ENCODE measurements at places on chromosomes 1 and 21.

DNA sequence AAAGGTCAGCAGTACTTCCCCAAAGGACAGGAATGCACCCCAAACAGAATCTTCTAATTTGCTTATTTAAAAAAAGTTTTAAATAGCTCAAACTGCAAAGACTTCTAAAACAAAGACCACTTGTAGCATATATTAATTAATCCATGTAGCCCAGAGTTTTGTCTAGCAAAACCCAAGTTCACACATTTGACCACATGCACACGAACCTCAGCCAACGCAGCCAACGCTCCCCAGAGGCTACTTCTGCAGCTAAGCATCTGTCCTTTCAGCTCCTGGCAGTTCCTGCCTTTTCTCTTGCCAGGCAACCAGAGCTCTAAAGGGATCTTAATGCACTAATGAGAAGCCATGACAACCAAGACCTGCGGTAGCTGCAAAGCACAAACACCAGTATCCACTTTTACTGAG, 89.6 kb downstream of the RERE start:
- DNase-seq = no peak

DNA sequence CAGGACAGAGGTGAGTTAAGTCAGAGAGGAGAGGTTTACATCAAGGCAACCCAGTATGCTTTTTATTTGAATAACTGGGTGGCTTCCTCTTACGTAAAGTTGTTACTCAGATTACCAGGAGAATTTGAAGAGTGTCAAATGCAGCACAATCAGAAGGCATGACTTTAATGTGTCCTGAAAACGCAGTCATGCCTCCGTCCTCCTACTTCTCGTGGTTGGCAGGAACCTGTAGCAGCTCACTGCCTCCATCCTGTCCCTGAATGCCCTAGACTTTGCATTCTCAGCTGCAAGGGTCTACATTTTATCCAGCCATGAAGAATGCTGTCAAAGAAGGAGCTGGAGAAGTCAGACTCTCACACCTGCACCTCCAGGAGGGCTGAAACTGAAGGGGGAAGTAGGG, 66.7 kb downstream of the MIS18A start:
- no peak for DNase-seq

- no peak for DNase-seq
Measured at GRCh38 chr1:116455509-116455908, 82.5 kb downstream of the ATP1A1 start.

- DNase-seq = peak; percentile 96
Measured at GRCh38 chr1:202056644-202057334, 46.4 kb downstream of the ELF3 start.

DNA sequence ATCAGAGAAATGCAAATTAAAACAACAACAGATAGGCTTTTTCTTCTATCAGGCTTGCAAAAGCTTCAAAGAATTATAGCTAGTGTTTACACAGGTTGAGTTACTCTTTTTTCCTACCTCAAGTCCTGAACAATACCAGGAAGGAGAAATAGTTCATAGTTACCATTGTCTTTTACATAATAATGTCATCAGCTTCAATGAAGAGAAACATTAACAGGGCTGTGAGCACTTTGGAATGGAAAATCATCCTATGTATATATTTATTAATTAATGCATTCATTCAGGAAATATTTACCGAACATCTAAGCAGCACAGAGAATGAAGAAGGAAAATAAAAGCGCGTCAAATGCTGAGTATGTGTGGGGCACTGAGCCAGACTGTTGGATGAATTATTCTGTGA, 197.3 kb downstream of the ZBTB18 start:
- no peak for DNase-seq

- no peak for DNase-seq
Measured at GRCh38 chr1:186093437-186093836, 281.6 kb downstream of the TPR start.

- no peak for DNase-seq
Measured at GRCh38 chr1:163922743-163923201, 601.0 kb downstream of the NUF2 start.

DNA sequence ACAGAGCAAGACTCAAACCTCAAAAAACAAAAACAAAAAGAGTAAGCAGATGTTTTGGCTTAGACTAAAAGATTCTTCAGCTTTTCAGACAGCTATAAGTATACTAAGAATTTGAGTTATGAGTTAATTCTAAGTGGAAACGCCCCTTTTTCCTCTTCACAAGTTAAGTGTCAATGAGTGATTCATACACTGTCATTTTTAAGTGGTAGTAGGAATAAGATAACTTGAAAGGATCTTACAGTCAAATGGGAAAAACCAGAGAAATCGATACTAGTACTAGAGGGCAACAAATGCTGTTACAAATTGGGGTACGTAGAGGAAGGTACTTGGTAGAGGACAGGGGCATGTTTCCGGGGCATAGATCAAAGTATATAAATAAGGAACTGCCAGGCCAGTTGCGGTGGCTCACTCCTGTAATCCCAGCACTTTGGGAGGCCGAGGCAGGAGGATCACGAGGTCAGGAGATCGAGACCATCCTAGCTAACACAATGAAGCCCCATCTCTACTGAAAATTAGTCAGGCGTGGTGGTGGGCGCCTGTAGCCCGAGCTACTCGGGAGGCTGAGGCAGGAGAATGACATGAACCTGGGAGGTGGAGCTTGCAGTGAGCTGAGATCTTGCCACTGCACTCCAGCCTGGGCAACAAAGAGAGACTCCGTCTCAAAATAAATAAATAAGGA, 7.4 kb downstream of the H3-3A start:
- DNase-seq = no peak

DNA sequence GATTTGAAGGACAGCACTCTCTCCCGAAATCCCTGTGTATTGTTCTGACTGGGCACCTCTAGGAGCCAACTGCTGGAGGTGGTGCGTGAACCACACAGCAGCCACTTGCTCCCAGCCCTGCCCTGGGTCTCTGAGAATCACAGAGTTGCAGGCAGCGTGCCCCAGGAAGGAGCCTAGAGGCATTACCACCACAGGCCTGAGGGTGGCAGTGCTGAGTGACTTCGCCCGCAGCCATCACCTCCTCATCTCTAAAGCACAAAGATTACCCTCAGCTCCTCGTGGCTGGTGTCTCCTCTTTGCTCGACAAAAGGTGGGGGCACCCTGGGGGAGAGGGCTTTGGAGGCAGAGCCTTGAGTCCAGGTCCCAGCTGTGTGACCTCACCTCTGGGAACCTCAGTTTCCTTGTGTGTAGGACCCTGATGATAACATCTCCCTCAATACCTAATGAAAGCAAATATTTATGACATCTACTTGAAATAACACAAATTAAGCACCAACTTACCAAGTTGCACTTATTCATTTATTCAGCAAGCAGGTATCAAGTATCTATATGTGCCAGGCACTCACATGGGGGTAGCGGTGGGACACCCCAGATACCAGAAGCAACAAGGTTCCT, 86.3 kb downstream of the VWA5B1 start:
- no peak for DNase-seq

GRCh38 chr1:18730321-18730720, 99.7 kb downstream of the PAX7 start:
- no peak for DNase-seq

DNA sequence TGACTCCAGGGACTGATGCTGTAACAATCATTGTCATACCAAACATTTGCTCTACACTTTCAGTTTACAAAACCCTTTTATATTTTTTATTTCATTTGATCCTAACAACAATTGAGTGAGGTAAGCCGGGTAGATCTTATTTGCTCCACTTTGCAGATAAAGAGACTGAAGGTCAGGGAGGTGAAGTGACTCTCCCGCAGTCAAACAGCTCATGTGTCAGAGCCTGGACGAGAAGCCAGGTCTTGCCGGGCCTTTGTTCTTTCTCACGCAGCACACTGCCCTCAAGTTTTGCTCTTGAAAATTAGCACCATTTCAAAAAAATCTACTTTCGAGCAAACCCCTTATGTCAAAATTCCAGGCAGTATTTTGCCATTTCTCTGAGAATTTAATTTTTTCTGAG, 65.2 kb downstream of the CD247 start:
- no peak for DNase-seq

GRCh38 chr1:10324627-10325026, 74.2 kb upstream of the PGD start:
- no peak for DNase-seq

DNA sequence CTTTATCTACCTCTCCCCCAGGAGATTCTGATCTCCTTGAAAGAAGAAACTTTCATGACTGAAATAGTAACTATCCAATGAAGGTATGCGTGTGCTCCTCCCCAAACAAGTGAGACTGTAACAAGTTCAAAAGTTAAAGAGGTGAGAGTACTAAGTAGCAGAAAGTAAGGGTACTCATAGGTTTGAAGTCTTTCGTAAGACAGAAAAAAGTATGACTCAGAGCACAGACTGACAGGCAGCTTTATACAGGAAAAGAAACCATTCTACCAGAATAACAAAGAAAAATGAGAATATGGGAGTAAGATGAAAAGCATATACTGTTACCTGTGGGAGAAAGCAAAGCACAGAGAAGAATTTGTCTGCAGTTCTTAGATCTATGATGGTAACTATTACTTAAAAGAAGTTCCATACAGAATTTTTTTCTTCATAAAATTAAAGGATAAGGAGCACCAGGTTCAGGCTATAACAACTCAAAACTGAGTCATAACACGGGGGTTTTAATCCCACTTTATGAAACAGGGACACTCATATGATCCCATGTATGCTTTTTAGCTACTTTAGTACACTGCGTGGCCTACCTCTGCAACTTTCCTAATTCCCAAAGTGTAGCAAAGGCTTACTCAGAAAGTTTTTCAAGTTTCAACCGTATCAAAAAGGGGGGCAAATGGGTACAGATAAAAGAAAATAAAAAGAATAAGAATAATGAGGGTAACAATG, 52.0 kb downstream of the FOXJ3 start:
- no peak for DNase-seq

- no peak for DNase-seq
Measured at GRCh38 chr1:151465026-151465425, 5.7 kb upstream of the POGZ start.

DNA sequence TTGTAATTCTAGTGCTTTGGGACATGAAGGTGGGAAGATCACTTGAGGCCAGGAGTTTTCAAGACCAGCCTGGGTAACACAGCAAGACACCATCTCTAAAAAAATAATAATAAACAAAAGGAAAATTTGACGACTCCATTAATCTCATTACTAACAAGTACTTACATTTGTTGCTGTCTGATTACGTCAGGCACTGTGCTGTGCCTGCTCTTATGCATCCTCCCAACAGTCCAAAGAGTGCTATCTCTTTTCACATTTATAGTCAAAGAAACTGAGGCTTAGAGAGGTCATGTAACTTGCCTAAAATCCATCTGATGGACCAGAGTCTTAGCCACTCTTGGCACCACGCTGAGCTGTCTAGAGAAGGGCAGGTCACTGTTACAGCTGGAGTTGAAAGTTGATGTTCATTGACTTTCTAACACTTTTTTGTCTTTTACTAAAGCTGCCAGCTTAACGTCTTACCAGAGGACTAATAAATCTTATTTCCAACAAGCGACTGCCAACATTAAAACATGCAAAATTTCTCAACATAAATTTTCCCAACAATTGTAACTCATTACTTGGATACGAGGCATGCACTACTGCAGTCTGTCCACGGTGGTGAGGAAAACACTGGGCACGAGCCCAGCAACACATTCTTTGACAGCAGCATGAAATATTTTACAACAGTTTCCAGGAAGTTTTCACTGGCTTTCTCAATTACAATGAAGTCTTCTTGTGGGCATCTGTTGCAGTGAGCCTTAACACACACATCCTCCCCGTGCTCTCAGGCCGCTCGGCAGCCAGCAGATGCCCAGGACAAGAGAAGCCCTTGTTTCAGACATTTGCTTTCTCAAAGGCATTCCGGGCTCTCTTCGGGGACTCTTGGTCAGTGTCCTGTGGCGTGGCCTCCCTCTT, 262.9 kb upstream of the PROX1 start:
- no peak for DNase-seq

GRCh38 chr1:178962853-178963711, 62.6 kb upstream of the FAM20B start:
- no peak for DNase-seq

GRCh38 chr1:58041621-58042020, 504.9 kb downstream of the OMA1 start:
- no peak for DNase-seq

- DNase-seq = no peak
Measured at GRCh38 chr1:243910607-243911006, 60.6 kb upstream of the AKT3 start.

DNA sequence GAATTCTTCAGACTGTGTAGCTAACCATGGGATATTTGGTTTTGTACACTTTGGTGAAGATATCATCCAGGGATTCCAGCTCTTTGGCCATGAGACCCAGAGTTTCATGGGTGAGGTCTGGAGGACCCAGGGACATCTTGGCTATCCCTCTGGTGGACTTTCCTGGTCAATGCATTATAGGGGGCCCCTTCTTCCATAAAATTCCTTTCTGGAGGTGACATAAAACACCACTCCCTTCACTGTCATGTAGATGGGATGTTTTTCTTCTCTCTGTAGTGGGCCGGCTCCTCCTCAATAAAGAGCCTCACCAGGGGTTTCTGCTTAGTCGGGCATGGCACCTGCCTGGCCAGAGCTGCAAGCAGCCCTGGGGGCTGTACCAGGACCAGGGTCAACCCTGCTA, 2.2 kb downstream of the ATPAF1 start:
- no peak for DNase-seq

DNA sequence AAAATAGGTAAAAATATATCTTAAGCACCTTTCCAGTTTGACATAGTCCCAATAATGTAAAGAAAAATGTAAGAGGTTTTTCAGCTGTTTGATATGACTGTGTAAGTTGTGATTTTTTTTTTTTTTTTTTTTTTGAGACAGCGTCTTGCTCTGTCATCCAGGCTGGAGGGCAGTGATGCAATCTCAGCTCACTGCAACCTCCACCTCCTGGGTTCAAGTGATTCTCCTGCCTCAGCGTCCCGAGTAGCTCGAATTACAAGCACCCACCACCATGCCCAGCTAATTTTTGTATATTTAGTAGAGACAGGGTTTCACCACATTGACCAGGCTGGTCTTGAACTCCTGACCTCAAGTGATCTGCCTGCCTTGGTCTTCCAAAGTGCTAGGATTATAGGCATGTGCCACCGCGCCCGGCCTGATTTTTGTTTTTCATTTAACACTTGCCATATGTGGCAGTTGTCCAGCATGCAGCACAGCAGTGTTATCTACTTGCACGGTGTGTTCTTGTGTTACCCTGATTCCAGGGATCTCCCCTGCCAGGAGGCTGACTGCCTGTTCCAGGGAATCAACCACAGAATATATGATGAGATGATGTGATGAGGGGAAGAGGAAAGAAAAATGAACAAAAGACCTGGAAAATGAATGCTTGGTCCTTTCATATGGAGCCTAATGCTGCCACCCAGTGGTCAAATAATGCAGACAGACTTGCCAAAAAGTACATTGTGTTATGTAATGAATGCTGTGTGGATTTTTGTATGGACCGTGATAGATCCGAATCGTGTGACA, 79.0 kb downstream of the RAVER2 start:
- DNase-seq = peak; percentile 27

- DNase-seq = no peak
Measured at GRCh38 chr1:225526878-225527277, 99.0 kb upstream of the LBR start.

DNA sequence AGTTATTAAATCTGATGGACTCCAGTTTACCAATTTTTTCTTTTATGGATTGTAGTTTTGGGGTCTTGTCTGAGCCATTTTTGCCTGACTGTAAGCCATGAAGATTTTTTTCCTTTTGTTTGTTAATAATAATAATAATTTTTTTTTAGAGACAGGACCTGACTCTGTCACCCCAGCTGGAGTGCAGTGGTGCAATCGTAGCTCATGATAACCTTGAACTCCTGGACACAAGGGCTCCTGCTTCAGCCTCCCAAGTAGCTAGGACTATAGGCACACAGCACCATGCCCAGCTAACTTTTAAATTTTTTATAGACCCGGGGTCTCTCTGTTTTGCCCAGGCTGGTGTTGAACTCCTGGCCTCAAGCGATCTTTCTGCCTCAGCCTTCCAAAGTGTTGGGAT, 6.3 kb downstream of the PTBP2 start:
- DNase-seq = no peak
